ENCODE measurements at places on chromosomes 4 and X. TPM values are rescaled to one million over a fixed set of nuclear protein-coding genes. Genes with fewer than 3 reads are reported as not detected.

ETDB gene
- not detected for total RNA-seq

CSAG3 gene
- total RNA-seq = not detected

FAAH2 gene
- 0.47 TPM for total RNA-seq

NR0B1 gene
- 1.0 TPM for total RNA-seq

ERCC6L gene
- total RNA-seq = 0.09 TPM

FGF16 gene
- 0.09 TPM for total RNA-seq

USP17L15 gene
- not detected for total RNA-seq

PARM1 gene
- 0.09 TPM for total RNA-seq

IGBP1 gene
- total RNA-seq = 96.1 TPM

ELOVL6 gene
- total RNA-seq = 8.8 TPM

NPY2R gene
- total RNA-seq = not detected

CXCL1 gene
- 1.5 TPM for total RNA-seq

AFF1 gene
- 10.2 TPM for total RNA-seq

ZDHHC15 gene
- under 0.01 TPM for total RNA-seq

GAB1 gene
- 3.9 TPM for total RNA-seq

CCNB3 gene
- 0.63 TPM for total RNA-seq

FGD1 gene
- 3.6 TPM for total RNA-seq

GALNTL6 gene
- not detected for total RNA-seq

MAP3K15 gene
- total RNA-seq = not detected

ING2 gene
- 11.6 TPM for total RNA-seq

CRMP1 gene
- under 0.01 TPM for total RNA-seq

UGT2A1 gene
- total RNA-seq = not detected

CT47B1 gene
- total RNA-seq = not detected

ADH1C gene
- total RNA-seq = 6.1 TPM

PPBP gene
- total RNA-seq = not detected

RPA4 gene
- total RNA-seq = 0.63 TPM

GPR173 gene
- total RNA-seq = 1.9 TPM

BMX gene
- total RNA-seq = not detected

GATA1 gene
- total RNA-seq = not detected

ARR3 gene
- total RNA-seq = not detected

GNRHR gene
- total RNA-seq = not detected

ATOH1 gene
- not detected for total RNA-seq

PAGE2B gene
- not detected for total RNA-seq

ANAPC4 gene
- total RNA-seq = 17.4 TPM

TCEANC gene
- 6.0 TPM for total RNA-seq

GPRASP2 gene
- 24.5 TPM for total RNA-seq

PNMA5 gene
- not detected for total RNA-seq

MAOB gene
- total RNA-seq = 5.5 TPM

HPGD gene
- 0.34 TPM for total RNA-seq

COX18 gene
- 15.1 TPM for total RNA-seq

MAGEB17 gene
- 0.09 TPM for total RNA-seq

SYN1 gene
- 0.09 TPM for total RNA-seq

SPANXN3 gene
- total RNA-seq = not detected

FDCSP gene
- not detected for total RNA-seq

RRH gene
- total RNA-seq = not detected

AVPR2 gene
- not detected for total RNA-seq

DDIT4L gene
- 0.26 TPM for total RNA-seq

PROM1 gene
- total RNA-seq = not detected

ADH1A gene
- 0.16 TPM for total RNA-seq

LPAR4 gene
- total RNA-seq = 0.34 TPM

FRAS1 gene
- total RNA-seq = 0.26 TPM

FAT4 gene
- total RNA-seq = 14.9 TPM

RAB41 gene
- not detected for total RNA-seq

SYNPO2 gene
- total RNA-seq = 1.3 TPM

TMEM131L gene
- 5.5 TPM for total RNA-seq

AWAT2 gene
- not detected for total RNA-seq

RASGEF1B gene
- not detected for total RNA-seq
